ENCODE measurements at places on chromosomes 5 and 9.

- DNase-seq: no peak
Observed at GRCh38 chr5:1568201-1568979, 44.6 kb upstream of the LPCAT1 start.

- DNase-seq: no peak
Observed at GRCh38 chr9:126304207-126304970, 22.2 kb upstream of the MVB12B start.

- DNase-seq: no peak
Observed at GRCh38 chr5:177005619-177006264, 837 bp downstream of the UIMC1 start.

GRCh38 chr5:12570688-12571087 is 666.4 kb upstream of the CTNND2 start:
- DNase-seq: no peak

DNA sequence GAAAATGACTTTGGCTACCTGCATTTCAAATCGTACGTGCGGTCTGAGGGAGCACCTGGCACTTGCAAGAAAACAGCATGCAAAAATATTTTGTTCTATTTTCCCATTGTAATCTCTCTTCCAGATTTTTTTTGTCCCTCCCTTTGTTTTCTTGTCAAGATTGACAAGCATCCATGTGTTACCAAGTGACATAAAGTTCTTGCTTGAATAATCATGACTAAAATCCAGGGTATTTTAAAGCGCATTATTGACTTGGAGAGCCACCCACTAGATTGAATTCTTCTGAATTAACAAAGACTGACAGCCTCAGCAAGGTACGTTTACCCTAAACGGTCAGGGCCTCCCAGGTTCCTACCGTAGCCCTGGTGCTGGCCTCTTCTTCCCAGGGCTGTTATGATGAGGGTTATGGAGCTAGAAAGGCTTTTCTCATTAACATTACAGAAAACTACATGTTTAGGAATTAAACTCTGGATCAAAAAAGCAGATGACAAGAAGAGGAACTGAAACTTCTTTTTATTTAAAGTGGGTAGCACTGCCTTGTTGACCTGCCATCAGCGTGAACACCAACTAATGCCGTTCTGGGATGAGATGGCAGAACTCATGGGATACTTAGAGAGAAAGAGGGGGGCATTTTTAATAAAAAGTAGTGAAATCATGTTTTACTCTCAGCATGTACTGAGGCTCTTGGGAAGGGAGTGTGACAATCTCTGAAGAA is 297.0 kb downstream of the EFNA5 start:
- no peak for DNase-seq

GRCh38 chr5:128446-128845 is 36.5 kb downstream of the PLEKHG4B start:
- DNase-seq: no peak

- DNase-seq: no peak
Observed at GRCh38 chr5:86837610-86838009, 219.9 kb downstream of the COX7C start.

DNA sequence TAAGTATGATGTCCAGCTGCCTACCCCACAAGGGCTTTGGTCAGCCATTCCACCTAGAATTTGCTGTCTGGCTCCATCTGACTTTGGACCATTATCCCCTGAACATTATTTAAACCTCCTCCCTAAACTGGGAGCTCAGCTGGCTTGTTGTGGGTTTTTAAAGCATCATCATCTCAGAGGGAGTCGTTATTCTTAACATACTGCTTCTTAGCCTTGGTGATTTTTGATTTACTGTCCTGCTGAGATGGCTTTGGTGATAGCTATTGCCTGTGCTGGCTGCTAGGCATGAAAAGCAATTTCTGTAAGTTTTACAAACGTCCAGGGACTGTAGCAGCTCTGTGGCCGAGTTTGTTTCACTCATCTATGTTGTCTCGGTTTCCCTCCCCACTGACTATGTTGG is 256.1 kb downstream of the NR3C1 start:
- DNase-seq: no peak

DNA sequence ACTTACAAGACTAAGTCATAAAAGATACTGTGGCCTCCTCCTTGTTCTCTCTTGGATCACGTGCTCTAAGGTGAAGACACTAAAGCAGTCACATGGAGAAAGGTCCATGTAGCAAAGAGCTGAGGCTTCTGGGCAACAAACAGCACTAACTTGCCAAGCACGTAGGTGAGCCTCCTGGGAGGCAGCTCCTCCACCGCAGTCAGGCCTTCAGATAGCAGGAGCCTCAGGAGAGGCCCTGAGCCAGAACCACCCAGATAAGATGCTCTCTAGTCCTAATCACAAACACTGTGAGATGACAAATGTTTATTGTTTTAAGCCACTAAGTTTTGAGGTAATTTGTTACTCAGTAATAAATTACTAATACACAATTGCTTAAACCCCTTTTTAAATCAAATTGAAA is 38.0 kb downstream of the WDR41 start:
- no peak for DNase-seq
